ENCODE measurements at places on chromosomes 2 and 18.
A peak's percentile ranks its signal among the peaks of the same experiment; 100 is the strongest.

- no peak for DNase-seq
Observed at GRCh38 chr18:36640021-36640952, 188.5 kb downstream of the TPGS2 start.

DNA sequence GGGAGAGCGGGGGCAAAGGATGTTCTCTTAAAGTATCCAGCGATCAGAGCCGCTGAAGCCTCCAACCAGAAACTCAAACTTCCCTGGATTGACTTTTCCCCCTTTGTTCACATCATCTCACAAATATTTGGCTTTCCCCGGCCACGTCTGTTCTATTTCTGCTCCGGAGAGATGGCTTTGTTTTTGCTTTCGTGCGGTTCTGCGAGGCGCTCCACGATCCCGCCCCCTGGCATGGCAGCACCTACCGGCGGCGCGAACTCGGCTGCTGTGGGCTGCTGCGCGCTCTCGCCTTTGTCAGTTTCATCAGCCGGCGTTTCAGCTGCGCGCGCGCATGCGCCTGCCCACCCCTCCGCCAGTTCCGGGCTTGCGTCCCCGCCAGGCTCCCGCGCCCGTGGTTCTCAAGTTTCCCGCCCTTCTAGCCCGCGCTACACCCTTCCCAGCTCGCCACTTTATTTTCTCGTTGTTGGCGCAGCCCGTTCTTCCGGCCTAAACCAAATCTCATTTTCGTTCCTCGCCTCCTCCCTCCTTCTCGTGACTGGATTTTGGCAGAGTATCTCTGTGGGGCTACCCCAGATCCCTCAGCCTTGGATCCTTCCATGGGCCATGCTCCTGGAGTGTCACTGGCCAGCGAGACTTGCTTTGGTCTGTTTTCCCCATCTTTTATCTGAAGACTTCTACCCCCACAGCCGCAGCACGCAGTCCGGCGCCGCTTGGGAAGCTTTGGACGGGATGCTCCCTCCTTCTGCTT lies 98.0 kb downstream of the INSIG2 start:
- peak; percentile 53 for DNase-seq

DNA sequence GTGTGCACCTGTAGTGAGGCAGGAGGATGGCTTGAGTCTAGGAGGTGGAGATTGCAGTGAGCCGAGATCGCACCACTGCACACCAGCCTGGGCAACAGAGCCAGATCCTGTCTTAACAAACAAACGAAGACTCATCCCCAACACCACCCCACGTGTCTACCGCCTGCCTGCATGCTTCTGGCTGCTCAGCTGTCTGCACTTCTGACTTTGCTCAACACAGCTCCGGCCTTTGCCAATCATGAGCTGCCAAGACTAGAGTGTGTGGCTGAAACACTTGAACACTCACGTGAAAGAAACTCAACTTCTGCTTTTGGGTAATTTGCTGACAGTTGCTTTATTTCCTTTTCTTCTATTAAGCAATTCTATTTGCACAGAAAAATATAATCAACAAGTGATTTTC lies 32.1 kb upstream of the SP3 start:
- DNase-seq = peak; percentile 15

DNA sequence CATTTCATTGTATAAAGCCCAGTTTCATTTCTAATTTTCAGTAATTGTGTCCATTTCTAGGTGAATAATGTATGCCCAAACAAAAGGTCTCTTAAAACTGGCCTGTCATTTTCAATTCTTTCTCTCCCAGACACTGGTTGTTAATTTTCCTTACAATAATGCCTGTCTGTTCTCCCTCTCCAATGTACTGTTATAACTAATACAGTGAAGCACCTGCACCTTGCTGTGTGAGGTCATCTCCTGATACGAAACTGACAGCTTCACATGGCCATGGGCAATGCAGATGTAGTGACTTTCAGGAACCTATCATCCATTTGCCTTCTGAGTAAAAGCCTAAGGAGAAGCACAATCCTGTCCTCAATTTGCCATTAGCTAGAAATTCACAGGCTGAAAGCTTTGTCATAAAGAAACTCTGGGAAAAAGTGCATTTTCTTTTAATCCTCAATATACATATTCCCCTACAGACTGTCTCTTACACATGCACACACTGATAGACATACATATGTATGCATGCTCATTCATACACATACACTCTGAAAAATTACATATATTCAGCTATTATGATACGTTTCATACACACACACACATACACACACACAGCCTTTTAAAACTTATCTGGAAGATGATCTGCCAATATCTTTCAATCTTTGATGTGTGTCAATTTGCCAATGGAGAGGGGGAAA lies 1030.3 kb downstream of the TDRD15 start:
- DNase-seq = no peak

GRCh38 chr2:165472922-165473321 lies 3.4 kb downstream of the CSRNP3 start:
- no peak for DNase-seq

DNA sequence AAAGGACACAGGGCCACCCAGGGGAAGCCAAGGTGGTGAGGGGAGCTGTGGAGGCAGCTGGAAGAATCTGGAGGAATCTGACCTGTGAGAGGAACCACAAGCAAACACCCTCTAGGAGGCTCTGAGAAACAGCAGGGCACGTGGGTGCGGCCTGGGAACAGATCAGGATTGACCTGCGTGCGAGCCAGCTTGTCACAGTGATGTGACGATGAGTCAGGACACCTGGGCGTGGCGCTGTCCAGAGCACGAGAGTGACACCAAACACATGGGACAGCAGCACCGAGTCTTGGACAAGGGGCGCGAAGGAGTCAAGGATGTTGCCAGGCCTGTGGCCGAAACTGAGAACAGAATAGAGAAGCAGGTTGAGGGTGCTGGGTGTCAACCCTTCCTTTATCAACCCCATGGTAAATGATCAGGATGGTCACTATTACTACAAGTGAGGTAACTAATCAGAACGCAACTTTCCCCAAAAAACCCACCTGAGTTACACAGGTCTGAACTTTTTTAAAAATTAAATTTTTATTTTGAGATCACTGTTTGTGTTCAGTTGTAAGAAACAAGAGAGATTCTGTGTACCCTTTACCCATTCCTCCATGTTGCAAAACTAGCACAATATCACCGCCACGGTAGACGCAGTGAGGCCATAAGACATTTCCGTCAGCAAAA lies 637 bp upstream of the SFT2D3 start:
- DNase-seq = no peak

GRCh38 chr2:40431600-40431955 lies 20.3 kb downstream of the SLC8A1 start:
- DNase-seq = peak; percentile 68

GRCh38 chr2:46988733-46989481 lies 73.3 kb upstream of the MCFD2 start:
- DNase-seq = no peak

DNA sequence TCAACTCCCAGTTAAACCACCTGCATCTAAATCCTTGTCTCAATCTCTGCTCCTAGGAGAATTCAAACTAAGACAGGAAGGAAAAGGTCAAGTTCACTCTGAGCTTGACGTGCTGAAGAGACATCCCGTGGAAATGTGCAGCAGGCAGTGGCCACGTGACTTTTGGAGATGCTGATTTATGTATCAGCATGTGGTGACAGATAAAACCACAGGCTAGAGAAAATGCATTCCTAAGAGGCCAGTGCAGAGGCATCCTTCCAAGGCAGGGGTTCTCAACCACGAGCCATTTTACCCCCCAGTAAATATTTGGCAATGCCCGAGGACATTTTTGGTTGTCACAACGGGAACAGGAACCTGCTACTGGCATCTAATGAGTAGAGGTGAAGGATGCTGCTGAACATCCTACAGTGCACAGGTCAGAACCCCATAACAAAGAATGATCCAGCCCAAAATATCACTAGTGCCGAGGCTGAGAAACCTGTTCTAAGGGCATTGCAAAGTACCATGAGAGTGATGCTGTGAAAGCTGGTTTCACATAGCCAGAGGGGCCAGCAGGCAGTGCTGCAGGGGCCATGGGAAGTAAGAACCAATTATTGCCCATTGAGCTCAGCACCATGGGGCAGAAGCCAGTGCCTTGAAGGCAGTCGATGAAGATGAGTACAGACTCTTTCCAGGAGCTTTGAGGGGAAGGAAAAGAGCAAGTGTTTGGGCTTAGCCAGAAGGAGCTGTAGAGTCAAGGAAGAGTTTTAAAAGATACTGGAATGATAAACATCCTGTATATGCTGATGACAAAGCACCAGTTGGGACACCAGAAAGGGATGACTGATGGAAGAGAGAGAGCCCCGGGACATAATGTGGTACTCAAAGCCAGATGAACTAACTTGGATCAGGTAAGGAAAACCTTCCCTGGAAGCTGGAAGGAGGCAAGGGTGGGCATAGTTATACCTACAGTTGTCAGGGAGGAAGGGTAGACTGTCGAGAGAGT lies 174.6 kb downstream of the HAUS1 start:
- peak; percentile 39 for DNase-seq

DNA sequence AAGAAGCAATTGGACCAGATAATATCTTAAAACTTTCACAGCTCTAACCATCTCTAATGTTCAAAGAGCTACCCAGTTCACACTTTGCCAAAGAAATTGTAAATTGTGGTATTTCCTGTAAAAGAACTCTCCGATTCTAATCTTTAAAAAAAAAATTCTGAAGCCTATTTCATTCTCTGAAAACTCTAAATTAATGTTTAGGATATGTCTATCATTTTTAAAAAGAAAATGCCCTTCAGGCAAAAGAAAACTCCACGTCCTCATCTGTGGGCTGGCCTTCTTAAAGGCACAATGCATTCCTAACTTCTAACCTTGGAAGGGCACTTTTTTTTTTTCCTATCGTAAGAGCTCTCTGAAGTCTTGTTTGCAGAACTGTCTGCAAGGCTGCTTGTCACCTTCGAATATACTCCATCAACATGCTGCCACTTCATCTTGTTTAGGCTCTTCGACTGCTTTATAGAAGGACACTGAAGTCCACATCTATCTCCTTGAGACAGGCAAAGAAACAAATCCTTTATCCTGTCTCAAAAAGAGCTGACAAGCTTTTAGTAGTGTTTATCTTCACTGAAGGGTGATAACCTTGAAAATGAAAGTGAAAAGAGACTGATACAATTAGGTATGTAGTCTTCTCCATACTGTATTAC lies 124.3 kb upstream of the SLC39A10 start:
- DNase-seq = peak; percentile 7

- peak; percentile 35 for DNase-seq
Observed at GRCh38 chr18:29874519-29875098, 1167.9 kb downstream of the DSC3 start.

- no peak for DNase-seq
Observed at GRCh38 chr2:12552092-12552491, 164.6 kb upstream of the TRIB2 start.

DNA sequence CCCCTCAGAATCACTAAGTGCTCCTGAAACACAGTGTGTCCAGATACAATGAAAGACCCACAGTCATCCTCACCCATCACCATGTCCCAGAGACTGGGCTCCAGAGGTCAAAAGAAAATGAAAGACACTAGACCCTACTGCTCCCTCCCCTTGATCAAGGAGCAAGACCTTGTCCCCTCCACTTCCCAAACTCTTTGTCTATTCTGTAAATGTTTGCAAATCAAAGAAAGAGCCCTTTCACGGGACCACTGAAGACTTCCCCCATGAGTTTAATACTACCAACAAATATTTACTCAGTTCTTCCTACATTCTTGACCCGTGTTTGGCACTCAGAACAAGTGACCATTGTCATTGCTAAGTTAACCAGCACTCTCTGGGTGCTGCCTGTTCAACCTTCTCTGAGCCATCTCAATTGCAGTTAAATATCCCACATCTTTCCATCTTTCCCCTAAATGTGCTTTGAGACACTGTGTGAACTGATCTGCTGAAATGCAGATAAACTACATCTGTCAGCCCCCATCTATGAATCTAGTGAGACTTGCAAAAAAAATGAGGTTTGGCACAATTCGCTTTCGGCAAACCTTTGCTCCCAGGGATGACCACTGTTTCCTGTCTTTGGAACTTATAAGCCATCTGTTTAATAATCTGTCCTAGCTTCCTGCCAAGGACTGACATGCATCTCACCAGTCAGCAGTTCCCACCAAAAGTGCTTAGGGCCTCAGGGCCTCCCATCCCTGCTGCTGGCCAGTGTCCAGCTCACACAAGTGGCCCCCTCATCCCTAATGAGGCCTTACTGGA lies 170.3 kb downstream of the GFPT1 start:
- DNase-seq = no peak

GRCh38 chr2:12045864-12046291 lies 299.4 kb downstream of the LPIN1 start:
- DNase-seq = no peak

GRCh38 chr2:113966171-113966570 lies 76.3 kb downstream of the ACTR3 start:
- DNase-seq = no peak

DNA sequence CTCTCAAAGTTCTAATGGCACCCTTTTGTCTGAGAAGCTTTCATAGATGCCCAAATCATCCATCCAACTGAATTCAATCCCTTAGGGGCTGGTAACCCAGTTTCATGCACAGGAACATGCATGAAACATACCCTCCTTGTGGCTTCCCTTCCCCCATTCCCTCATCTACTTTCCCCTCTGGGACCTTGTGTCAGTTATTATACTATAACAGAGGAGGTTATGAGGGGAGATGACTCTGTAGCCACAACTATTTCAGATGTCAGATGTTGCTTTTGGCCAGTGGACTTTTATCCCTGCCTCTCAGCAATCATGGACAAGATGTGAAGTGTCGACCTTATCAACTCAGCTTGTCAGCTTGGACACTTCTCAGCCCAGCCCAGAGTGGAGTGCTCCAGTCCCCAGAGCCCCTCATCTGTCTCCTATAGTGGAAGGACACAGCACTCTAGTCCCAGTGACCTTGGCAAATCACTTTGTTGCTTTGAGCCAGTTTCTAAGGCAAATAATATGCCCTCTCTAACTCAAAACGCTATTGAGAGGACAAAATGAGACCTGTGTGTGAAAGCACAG lies 8.4 kb downstream of the DHRS9 start:
- no peak for DNase-seq

- DNase-seq = no peak
Observed at GRCh38 chr2:26598336-26598995, 42.7 kb downstream of the CIB4 start.

GRCh38 chr2:66697366-66697765 lies 262.4 kb downstream of the MEIS1 start:
- DNase-seq = no peak

DNA sequence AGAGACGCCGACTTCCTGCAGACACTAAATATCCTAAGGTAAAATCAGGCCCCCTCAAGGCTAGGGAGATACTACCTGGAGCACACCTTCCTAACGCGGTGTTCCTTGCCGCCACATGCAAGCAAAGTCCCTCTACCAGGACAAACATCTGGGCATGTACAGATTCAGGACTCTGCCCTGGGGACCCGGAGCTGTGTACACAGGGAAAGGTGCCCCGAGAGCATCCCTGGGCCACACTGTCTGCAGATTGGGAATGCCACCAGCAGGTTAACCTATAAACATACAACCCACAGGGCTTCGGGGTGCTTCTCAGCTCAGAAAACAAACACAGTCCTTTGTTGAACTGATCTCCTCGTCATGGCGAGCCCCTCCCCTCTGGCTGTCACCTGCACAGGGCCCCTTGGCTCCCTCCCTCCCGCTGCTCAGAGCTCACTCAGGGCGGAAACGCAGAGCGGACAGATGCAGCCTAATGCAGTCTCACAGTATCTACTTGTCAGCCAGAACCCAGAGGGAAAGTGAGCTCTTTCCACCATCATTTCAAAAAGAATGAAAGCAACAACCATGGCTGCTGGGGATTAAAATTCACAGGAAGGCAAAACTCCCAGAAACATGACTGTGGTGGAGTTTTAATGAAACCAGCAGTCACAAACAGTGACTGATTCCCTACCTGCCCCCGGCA lies 218.8 kb downstream of the HDAC4 start:
- no peak for DNase-seq

- no peak for DNase-seq
Observed at GRCh38 chr18:76989647-76990190, 142.9 kb downstream of the MBP start.

- DNase-seq = peak; percentile 36
Observed at GRCh38 chr2:187527262-187527661, 27.0 kb downstream of the TFPI start.

- peak; percentile 67 for DNase-seq
Observed at GRCh38 chr2:105873721-105874120, 129.0 kb downstream of the NCK2 start.
